ENCODE measurements at places on chromosomes 16 and 17.
A peak's percentile ranks its signal among the peaks of the same experiment; 100 is the strongest.

GRCh38 chr17:38604479-38605403 lies 1.0 kb downstream of the SRCIN1 start:
- DNase-seq: no peak

- DNase-seq: no peak
Measured at GRCh38 chr17:60678118-60678444, 430 bp downstream of the BCAS3 start.

DNA sequence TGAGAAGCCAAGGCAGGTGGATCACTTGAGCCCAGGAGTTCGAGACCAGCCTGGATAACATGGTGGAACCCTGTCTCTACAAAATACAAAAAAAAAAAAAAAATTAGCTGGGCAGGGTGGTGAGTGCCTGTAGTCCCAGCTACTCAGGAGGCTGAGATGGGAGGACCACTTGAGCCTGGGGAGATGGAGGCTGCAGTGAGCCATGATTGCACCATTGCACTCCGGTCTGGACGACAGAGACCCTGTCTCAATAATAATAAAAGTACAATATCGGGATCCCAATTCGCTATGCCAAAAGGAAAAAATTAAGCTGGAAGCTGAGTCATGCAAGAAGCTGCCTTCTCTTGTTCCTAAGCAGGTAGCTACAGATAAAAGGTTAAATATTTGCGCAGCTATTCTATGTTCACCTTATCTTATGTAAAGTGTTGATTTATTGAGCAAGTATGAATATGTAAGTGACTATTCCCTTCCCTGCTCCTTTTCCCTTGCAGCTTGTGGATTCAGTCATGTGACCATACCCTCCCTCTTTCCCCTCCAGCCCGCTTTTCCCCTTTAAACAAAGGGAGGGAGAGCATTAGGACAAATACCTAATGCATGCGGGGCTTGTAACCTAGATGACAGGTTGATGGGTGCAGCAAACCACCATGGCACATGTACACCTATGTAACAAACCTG lies 112.0 kb downstream of the LITAF start:
- no peak for DNase-seq

DNA sequence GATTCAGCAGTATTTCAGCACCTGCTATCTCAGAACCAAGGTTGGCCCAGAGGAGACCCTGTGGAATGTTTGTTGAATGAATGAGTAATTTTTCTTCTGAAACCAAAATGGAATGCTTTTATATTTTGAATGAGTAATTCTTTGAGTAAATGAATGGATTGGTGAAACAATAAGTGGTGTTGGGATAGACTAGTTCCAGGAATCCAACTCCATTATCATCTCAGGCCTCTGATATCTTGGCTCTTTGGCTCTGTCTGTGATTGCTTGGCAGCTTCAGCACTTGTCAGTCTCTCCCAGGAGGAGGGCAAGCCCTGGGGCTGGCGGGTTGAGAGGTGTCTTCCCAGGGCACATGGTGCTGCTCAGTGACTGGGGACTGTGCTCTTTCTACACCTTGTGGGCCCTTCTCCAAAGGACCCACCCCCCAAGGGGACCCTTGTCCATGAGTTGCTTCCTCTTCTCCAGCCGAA lies 284.4 kb upstream of the FOXF1 start:
- DNase-seq: no peak

DNA sequence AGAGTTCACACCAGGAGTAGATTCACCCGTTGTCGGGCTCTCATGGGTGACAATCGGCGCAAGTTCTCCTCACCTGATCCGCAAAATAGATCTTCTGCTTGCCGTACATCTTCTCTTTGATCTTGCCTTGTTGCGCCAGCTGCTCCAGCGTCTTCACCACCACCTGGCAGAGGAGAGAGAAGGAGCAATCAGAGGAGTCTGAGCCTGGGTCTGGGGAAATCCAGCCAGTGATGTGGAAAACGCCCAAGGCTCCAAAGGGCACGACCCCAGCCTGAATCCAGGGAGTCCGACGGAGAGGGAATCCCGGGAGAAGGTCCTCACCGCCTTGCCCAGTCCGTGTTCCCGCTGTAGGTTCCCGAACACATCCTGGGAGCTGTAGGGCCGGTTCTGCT lies 393 bp downstream of the PSMC3IP start:
- no peak for DNase-seq

DNA sequence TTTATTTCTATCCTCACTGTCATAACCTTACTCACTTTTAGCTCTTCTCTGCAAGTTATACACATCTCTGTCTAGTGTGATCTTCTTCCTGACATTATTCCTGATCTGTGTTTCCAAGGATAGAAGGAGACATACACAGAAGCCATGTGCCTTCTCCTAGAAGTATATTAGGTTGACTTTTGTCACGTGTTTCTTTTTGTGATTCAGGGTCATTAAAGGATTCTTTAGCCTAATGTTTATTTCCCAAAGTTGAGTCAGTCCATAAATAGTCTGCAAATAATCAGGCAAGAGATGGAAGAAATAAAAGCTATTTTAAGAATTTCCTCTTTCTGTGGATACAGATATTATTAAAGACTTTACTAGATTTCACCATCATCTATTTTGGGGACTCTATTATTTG lies 214.1 kb upstream of the GOT2 start:
- DNase-seq: no peak

DNA sequence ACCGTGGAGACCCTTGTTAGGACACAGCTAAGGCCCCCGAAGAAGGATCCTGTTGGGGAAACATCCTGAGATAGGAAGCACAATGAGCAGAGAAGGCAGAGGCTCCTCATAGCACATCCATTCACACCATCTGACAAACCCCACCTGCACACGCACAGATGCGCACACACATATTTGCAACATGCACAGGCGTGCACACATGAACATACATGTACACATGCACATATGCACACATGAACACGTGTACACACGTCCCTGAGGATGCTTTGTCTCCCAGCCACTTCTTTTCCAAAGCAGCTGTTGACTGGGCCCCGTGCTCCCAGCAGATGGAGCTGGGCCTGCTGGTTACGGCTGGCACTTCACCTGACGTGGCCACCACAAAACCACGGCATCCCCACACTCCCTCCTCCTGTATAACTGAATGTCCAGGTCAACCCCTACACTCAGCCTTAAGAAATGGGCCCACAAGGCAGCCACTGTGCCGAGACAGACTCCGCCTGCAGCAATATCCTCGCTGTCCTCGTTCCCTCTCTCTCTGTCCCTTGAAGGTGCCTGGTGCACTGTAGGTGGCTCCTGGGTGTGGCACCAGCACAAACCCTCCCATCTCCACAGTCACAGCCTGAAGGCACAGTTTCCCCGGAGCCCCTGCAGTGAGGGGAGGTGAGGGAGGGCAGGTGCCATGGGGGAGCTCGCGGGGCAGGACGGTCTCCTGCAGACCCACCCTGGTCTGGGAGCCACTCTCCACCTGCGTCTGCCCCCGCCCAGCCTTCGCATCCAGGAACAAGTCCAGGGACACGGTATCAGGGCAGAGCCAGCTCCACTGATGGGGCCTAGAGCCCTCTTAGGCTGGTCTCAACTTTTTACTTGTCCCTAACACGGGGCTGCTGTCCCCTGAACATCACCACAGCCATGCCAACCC lies 183.0 kb downstream of the RBFOX3 start:
- no peak for DNase-seq

GRCh38 chr17:3914312-3914670 lies 2.0 kb downstream of the P2RX1 start:
- no peak for DNase-seq

DNA sequence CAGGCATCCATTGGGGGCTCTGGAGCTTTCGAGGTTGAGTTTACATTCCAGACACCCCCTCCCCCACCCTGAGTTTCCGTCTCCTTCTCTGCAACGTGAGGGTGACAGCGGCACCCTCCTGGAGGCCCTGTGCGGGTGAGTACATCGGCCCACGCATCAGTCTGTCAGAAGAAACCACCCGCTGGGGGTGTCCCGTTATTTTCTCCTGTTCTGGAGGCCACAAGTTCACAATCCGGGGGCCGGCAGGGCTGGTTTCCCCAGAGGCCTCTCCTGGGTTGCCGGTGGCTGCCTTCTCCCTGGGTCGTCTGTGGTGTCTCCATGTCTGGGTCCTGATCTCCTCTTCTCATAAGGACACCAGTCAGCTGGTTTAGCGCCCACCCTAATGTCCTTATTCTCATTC lies 35.7 kb downstream of the GSE1 start:
- DNase-seq: no peak

- no peak for DNase-seq
Measured at GRCh38 chr17:57751348-57751971, 6.4 kb upstream of the CCDC182 start.

DNA sequence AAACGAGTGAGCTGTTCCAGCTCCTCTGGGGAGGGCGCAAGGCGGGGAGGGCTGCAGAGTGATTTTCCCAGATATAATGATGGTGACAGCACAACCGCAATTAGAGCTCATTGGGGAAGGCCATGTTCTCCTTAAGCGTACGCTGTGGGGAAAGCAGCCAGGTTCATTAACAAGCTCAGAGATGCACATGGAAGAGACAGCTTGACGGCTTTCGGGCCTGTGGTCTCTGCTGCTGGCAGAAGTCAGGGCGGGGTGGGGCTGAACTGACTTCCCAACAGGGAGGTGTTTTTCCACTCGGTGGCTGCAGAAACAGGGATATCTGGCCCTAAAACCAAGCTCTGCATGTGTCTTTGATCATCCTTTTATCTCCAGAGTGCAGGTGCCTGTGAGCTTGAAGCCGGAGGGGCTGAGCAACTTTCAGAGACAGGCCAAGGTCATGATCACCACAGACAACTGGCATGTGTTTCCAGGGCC lies 24.0 kb upstream of the CACNG1 start:
- no peak for DNase-seq

- DNase-seq: no peak
Measured at GRCh38 chr17:39694593-39694992, 5.3 kb upstream of the ERBB2 start.

GRCh38 chr17:4204710-4205173 lies 59.0 kb downstream of the ANKFY1 start:
- no peak for DNase-seq

- no peak for DNase-seq
Measured at GRCh38 chr17:17447264-17447663, 29.5 kb upstream of the MED9 start.

- DNase-seq: no peak
Measured at GRCh38 chr17:13598353-13599167, 3.2 kb downstream of the HS3ST3A1 start.

- no peak for DNase-seq
Measured at GRCh38 chr17:71709271-71709890, 411.4 kb upstream of the SOX9 start.

- DNase-seq: no peak
Measured at GRCh38 chr17:67035131-67036083, 8.9 kb upstream of the CACNG1 start.

DNA sequence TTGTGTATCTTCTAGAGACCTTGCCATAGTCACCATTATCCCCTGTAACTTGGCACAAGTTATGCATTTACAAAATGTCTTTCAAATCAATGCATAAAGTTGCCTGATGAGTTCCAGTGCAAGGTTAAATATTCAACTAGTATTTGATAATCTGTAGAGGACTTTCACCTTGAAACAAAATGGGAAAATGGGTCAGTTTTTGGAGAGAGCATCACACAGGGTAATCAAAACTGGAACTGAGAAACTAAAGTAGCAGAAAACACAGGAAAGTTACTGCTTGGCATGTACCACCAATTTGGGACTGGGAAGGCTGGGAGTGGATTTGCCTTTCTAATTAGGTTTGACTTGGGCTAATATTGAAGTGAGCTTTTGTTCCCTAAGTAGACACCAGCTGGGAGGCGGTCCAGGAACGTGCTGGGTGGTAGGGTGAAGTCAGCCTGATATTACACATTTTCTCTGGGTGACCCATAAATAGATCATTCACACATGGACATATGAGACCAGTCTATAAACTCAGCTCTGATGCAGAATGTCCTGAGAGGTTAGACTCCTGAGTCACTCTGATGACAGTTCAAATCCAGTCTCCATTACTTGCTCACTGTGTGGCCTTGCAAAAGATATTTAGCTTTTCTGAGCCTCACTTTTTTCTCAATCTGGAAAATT lies 152.3 kb downstream of the PCTP start:
- no peak for DNase-seq

- no peak for DNase-seq
Measured at GRCh38 chr17:15278924-15279477, 13.9 kb upstream of the PMP22 start.

DNA sequence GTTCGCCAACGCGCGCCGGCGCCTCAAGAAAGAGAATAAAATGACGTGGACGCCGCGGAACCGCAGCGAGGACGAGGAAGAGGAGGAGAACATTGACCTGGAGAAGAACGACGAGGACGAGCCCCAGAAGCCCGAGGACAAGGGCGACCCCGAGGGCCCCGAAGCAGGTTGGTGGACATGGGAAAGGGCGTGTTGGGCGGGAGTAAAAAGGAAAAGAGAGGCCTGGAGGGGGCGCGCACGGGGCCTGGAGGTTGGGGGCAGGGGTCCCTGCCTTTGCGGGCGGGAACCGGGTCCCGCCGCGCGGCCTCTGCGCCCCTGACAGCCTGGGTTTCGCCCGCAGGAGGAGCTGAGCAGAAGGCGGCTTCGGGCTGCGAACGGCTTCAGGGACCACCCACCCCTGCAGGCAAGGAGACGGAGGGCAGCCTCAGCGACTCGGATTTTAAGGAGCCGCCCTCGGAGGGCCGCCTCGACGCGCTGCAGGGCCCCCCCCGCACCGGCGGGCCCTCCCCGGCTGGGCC lies 2.1 kb downstream of the IRX5 start:
- DNase-seq: no peak

GRCh38 chr17:21166595-21167210 lies 39.9 kb downstream of the DHRS7B start:
- no peak for DNase-seq

- no peak for DNase-seq
Measured at GRCh38 chr17:8955021-8955959, 10.2 kb downstream of the PIK3R5 start.

GRCh38 chr16:71499775-71500364 lies 10.7 kb upstream of the ZNF19 start:
- peak; percentile 66 for DNase-seq
